Natural killer cell (primary cell): ENCODE measurements at places on chromosomes 11 and 22. TPM values are rescaled to one million over a fixed set of nuclear protein-coding genes. Genes with fewer than 3 reads are reported as not detected.

The FAM118B gene
- total RNA-seq = 5.4 TPM

The GLYATL2 gene
- total RNA-seq = not detected

GRCh38 chr22:26229910-26230309 lies 60.6 kb downstream of the SEZ6L start:
- H3K36me3 ChIP-seq = no peaks in the 10 kb centered on the region
- DNase-seq = no peak
- no peak overlapping the region for H3K4me3 ChIP-seq
- no peak overlapping the region for H3K27ac ChIP-seq

GRCh38 chr11:106021181-106021966 lies 666 bp downstream of the MSANTD4 start:
- no peaks in the 10 kb centered on the region for H3K27me3 ChIP-seq
- H3K36me3 ChIP-seq = no peaks in the 10 kb centered on the region
- H3K4me1 ChIP-seq = peaks cover 7% of the 10 kb centered on the region
- no peak for DNase-seq
- peak overlapping the region; percentile 73 for H3K27ac ChIP-seq

DNA sequence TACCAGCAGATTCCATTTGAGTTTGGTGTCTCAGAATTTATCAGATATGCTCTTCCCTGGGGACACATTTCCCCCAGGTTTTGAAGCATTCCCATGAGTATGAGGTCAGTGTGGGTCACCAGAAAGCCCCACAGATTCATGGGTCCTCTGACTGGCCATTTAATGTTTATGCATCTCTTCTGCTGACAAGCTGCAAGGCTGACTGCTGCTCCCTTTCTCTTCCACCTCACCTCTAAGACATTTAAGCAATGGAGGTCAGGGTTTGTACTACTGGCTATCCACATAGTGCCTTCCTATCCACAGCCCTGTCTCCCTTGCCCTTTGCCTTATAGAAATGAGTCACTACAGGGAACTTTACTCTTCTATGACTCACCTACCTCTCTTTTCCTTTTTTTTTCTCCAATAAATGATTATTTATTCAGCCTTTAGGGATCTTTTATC lies 106.0 kb upstream of the TIMP3 start:
- no peak for DNase-seq
- H3K27me3 ChIP-seq = no peaks in the 10 kb centered on the region
- H3K27ac ChIP-seq = no peak overlapping the region

- H3K4me3 ChIP-seq = no peak overlapping the region
- no peaks in the 10 kb centered on the region for H3K4me1 ChIP-seq
- no peaks in the 10 kb centered on the region for H3K27me3 ChIP-seq
- no peak for DNase-seq
- H3K36me3 ChIP-seq = no peaks in the 10 kb centered on the region
These were observed 134.8 kb upstream of the DDI1 start for GRCh38 chr11:103901656-103902055.

DNA sequence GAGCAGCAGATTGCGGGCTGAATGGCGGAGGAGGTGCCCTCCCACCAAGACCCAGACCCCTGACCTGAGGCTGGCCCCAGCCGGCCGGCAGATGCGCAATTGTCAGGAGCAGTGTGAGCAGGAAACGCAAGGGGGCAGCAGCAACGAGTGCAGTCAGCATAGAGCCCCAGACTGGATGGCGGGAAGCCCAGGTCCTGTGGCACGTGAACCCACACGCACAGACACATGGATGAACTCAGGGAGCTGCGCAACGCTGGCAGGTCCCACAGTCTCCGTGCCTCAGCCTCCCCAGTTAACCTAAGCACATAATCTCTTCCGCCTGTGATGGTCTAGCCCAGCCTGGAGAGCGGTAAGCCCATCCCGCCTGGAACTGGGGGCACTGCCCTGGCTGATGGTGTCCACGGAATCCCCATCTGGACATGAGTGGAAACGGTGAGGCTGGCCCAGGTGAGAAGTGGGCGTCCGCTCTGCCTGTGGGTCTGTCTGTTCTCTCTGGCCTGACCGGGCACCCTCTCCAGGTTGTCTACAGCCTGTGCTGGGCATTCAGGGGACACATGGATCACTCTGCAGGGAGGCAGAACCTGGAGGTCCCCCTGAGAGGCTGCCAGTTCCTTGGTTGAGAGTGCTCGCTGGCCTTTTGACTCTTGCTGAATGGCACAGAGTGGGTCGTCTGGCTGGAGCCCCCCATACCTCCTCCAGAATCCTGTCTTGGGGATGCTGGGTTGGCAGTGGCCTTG lies 626 bp upstream of the TBX10 start:
- peak; percentile 76 for DNase-seq
- H3K4me3 ChIP-seq = no peak overlapping the region
- no peaks in the 10 kb centered on the region for H3K36me3 ChIP-seq
- H3K27ac ChIP-seq = no peak overlapping the region

DNA sequence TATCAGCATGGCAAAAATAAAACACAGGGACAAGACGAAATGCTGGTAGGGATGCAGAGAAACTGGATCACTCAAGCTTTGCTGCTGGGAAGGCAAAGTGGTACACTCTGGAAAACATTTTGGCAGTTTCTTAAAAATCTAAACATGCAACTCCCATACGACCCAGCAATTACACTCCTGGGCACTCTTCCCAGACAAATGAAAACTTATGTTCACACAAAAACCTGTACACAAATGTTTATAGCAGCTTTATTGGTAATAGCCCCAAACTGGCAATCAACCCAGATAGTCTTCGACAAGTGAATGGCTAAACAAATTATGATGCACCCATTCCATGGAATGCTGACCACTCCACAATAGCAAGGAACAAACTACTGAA lies 35.8 kb upstream of the PRR5 start:
- no peaks in the 10 kb centered on the region for H3K27me3 ChIP-seq
- H3K27ac ChIP-seq = no peak overlapping the region
- H3K4me1 ChIP-seq = peaks cover 86% of the 10 kb centered on the region
- H3K36me3 ChIP-seq = no peaks in the 10 kb centered on the region
- DNase-seq = peak; percentile 3
- no peak overlapping the region for H3K4me3 ChIP-seq

DNA sequence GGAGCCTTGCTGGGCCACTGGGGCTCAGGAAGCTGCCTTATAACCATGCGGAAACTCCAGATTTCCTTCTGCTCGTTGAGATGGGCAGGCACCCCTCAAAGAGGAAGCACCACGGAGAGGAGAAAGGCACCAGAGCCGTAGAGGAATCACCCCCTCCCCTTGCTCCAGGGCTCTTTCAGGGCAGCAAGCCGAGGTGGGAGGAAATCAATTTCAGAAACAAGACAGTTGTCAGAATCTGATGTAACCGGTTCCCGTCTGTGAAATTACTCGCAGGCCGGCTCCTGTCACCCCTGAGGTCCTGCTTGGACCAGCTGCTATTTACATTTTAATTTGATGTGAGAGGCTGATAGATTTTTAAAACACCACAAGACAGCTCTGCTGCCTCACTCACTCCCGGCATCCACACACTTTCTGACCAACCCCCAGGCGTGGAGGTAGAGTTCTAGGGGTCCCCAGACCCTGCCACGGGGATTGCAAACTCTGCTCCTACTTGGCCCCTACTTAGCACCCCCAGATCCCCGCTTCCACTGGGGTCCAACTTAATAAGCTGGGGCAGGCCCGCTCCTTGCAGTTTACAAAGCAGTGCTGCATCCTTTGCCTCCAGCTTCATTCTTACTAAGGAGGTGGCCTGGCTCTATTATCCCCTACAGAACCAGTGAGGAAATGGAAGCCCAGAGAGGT lies 162.5 kb downstream of the CEP164 start:
- H3K4me3 ChIP-seq = no peak overlapping the region
- no peaks in the 10 kb centered on the region for H3K36me3 ChIP-seq
- no peak overlapping the region for H3K27ac ChIP-seq
- peaks cover 4% of the 10 kb centered on the region for H3K27me3 ChIP-seq

The CCDC116 gene
- 0.43 TPM for total RNA-seq

DNA sequence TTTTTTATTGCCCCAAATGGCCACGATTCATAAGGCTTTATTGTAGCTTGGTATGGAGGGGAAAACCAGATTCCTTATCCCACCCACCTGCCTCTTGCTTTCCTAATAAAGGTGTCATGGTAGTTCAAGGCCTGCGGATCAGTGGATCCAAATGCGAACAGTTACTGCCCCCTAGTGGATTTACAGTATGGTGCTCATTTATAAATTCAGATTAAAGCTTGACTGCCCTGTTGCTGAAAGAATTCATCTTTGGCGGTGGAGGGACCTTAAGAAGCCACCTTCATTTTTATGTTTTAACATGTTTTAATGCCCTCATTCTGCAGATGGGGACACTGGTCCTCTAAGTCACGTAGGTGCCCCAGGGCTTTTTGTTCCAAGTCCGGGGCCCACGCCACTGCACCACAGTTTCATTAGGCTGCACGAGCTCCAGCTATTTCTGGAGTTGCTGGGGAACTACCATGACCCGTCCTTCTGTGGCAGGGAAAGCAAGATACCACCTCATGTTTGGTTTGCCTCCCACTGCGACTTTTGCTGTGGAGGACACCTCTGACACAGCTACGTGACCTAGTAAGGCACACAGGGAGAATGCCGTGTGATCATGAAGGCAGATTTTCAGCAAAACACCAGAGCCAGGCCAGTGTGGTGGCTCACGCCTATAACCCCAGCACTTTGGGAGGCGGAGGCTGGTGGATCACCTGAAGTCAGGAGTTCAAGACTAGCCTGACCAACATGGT lies 15.6 kb upstream of the INCENP start:
- no peak for DNase-seq
- peaks cover 22% of the 10 kb centered on the region for H3K4me1 ChIP-seq
- H3K27ac ChIP-seq = no peak overlapping the region
- no peaks in the 10 kb centered on the region for H3K36me3 ChIP-seq

GRCh38 chr22:49710746-49711145 lies 116.9 kb downstream of the BRD1 start:
- DNase-seq = no peak
- H3K27me3 ChIP-seq = peaks cover 3% of the 10 kb centered on the region
- H3K4me1 ChIP-seq = no peaks in the 10 kb centered on the region
- no peak overlapping the region for H3K27ac ChIP-seq

DNA sequence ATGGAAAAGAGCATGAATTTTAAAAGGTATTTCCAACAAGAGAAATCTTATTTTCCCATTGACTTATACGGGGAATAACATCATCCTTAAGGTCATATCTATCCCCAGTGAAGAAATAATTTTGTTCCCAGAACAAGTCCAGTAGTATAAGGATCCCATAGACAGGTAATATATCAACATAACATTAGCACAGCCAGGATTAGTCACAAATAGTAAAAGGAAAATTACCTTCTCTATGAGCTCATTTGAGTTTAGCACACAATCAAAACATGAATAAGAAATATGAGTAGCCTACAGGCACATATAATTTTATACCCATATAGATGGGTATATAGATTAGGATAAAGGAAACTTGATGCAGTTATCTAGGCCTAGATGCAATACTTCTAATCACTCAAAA lies 2.8 kb upstream of the OR52K1 start:
- H3K4me3 ChIP-seq = no peak overlapping the region
- peaks cover 2% of the 10 kb centered on the region for H3K27me3 ChIP-seq
- no peaks in the 10 kb centered on the region for H3K36me3 ChIP-seq
- DNase-seq = no peak
- H3K27ac ChIP-seq = no peak overlapping the region
- H3K4me1 ChIP-seq = no peaks in the 10 kb centered on the region

- H3K4me3 ChIP-seq = no peak overlapping the region
- H3K27ac ChIP-seq = no peak overlapping the region
- no peak for DNase-seq
- no peaks in the 10 kb centered on the region for H3K36me3 ChIP-seq
These were observed 4.2 kb upstream of the CSDC2 start for GRCh38 chr22:41556561-41556960.

The NCAM1 gene
- 187 TPM for total RNA-seq

GRCh38 chr22:50140615-50141014 lies 29.9 kb upstream of the PANX2 start:
- no peaks in the 10 kb centered on the region for H3K4me1 ChIP-seq
- no peaks in the 10 kb centered on the region for H3K36me3 ChIP-seq
- no peak for DNase-seq

The BRSK2 gene
- 0.11 TPM for total RNA-seq

DNA sequence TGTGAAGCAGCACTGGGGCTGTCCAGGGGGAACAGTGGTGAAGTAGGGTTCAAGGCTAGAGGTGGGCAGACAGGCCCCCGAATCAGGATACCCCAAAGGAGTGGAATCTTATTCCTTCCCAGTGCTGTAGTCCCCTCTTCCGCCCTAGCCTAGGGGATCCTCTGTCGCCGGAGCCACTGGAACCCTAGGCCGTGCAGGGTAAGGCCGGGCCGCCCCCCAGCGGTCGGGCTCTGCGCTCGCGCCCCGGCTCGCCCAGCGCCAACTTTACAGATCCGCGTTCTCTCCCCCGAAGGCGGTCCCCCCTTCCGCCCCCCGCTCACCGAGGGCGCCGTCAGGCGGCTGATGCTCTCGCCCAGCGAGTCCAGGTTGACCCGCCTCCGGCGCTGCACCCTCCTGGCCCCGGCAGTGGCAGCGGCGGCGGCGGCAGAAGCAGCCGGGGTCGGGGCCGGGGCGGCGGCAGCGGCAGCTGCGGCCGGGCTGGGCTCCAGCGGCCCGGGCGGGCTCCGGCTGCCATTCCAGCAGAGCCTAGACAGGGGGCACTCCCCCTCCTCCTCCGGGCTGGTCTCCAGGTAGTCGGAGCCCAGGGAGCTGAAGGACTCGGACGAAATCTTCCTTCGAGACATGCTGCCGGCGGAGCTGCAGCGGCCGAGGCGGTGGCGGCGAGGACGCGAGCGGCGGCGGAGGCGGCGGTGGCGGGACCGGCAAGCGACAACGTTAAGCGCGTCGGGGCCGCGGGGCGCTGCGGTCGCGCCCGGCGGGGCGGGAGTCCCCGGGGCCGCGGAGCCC lies 650 bp downstream of the GUCY1A2 start:
- no peaks in the 10 kb centered on the region for H3K4me1 ChIP-seq
- DNase-seq = no peak
- peaks cover 15% of the 10 kb centered on the region for H3K27me3 ChIP-seq
- no peak overlapping the region for H3K4me3 ChIP-seq
- no peaks in the 10 kb centered on the region for H3K36me3 ChIP-seq

DNA sequence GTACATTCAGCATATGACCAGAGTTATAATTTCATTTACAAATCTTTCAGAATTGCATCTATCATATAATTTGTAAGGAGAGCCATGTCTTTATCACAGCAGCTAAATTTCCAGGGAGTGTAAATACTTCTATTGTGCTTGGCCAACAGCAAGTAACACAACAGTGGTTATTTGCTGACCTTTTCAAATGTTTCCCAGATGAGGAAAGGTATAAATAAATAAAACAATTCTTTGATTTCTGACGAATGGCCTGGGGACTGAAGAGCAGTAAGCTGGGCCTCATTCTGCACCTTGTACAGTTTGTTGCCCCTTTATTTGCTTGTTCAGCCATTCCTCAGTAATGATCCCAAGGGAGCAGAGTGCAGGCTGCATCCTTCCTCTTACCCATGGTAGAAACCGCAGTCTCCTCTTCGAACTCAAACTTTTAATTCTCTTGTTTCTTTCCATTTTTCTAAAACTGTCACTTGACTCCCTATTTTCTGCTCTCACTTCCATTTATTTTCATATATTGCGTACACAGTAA lies 132.8 kb downstream of the DDX10 start:
- no peaks in the 10 kb centered on the region for H3K27me3 ChIP-seq
- no peaks in the 10 kb centered on the region for H3K36me3 ChIP-seq
- H3K4me3 ChIP-seq = no peak overlapping the region
- no peaks in the 10 kb centered on the region for H3K4me1 ChIP-seq

GRCh38 chr22:44407987-44408828 lies 89.8 kb downstream of the RTL6 start:
- H3K4me3 ChIP-seq = no peak overlapping the region
- no peaks in the 10 kb centered on the region for H3K4me1 ChIP-seq
- no peaks in the 10 kb centered on the region for H3K27me3 ChIP-seq
